ENCODE measurements at places on chromosomes 4 and X.

GRCh38 chrX:23954396-23954795 lies 46.6 kb downstream of the CXorf58 start:
- DNase-seq: no peak

DNA sequence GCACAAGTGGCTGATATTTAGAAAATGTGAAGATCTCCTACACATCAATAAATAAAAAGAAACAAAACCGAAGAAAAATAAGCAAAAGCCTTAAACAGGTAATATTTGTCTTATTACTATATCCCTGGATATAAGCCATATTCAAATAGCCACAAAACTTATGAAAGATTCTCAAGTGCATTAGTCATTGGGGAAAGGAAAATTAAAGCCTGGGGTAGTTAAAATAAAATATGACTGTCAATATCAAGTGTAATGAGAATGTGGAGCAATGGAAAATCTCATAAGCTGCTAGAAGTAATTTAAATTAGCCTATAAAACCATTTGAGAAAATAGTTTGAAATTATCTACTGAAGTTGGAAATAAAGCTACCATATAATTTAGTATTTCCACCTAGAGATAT lies 399.9 kb downstream of the GASK1B start:
- no peak for DNase-seq

- DNase-seq: no peak
These were observed 90.7 kb downstream of the CDS1 start for GRCh38 chr4:84673475-84674240.

GRCh38 chr4:112931001-112931400 lies 118.5 kb upstream of the ANK2 start:
- DNase-seq: no peak

DNA sequence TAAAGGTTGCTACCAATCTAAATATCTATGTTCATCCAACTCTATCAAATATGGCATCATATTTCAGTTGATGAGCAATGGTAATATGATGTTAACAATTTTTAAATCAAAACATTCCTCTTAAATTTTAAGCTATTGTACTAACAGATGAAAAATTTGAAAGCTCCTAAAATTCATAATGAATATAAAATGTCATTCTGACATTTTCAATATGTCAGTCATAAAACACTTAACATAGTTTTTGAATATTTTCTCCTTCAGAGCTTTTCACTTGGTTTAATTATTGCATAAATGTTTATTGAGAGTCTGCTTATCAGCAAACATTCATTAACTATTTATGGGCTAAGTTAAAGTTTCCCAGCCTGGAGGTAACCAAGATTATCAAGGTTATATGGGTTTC lies 11.8 kb downstream of the ARSJ start:
- DNase-seq: no peak

DNA sequence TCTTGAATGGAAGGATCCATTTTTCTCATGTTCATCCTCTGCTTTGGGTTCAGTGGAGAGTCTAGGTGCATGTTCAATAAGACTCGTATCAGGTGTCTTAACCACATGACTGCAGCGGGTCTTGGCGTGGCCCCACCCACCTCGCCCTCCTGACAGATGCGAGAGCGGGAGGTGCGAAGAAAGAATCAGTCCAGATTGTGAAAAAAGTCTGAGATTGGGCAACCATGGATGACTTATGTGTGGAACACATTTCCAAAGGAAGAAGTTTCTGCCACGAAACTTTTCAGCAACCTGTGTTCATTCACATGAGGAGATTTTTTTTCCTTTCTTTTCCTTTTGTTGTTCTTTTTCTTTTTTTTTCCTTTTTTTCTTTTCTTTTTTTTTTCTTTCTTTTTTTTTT lies 66.8 kb downstream of the NSD2 start:
- DNase-seq: no peak

Data from COR-L47 (cell line).